Hematopoietic multipotent progenitor cell treated with erythropoietin and hydrocortisone succinate and interleukin-3 and kit ligand, for 6 days (in vitro differentiated cells): ENCODE measurements at places on chromosomes 1 and 21.
A peak's percentile ranks its signal among the peaks of the same experiment; 100 is the strongest.

GRCh38 chr1:87563211-87563610, 234.5 kb downstream of the LMO4 start:
- no peak for DNase-seq

GRCh38 chr1:166971252-166971651, 4.1 kb downstream of the ILDR2 start:
- no peak for DNase-seq

- DNase-seq: no peak
Measured at GRCh38 chr1:24713176-24713575, 32.1 kb upstream of the CLIC4 start.

DNA sequence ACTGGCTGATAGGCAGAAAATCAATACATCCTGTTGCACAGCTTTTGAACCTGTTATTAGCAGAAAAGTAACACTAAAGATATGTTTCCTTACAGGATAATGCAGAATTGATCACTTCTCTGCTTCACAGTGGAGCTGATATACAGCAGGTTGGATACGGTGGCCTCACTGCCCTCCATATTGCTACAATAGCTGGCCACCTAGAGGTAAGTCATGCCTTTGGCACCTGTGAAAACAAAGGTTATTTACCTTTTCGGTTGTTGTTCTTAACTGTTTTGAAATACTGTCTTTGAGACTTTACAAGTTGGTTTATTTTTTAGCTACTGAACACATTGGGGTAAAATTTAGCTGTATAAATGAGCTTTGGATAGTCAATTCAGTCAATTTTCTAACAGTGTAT, 36.3 kb downstream of the TNNI3K start:
- no peak for DNase-seq

GRCh38 chr1:103267893-103268292, 159.6 kb upstream of the COL11A1 start:
- DNase-seq: peak; percentile 1

- DNase-seq: no peak
Measured at GRCh38 chr1:60870269-60870865, 212.0 kb upstream of the NFIA start.

DNA sequence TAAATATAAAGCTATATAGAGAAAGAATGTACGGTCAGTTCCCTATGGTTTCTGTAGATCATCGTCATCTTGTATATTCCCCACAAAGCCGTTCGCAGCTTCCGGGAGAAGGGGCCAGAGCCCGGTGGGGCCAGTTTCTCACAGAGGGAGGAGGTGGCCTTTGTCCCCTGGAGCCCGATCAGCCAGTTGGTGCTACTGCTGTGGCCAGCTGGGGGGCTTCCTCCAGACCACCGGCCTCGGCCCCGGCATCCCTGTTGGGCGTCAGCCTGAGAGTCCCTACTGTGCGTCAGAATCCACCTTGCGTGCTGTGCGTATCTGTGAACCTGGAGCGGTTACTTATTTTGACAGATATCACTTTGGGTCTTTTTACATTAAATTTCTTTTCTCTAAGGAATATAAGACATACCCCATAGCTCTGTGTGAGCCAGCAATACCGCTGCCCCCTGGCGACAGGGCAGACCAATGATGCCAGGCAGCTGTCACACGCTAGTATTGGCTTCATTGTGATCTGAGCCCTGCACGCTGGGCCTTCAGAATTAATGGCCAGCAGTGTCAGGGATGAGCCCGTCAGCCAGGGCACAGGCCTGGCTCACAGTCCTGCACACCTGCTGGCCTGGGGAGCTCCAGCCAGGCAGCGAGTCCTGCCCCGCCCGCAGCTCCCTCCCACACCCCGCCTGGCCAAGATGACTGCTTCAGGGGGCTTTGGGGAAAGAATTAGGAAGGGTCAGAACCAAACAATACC, 145.9 kb downstream of the PGBD5 start:
- DNase-seq: peak; percentile 61

GRCh38 chr21:35401476-35401875, 352.4 kb upstream of the RUNX1 start:
- DNase-seq: no peak

- no peak for DNase-seq
Measured at GRCh38 chr21:38120984-38121855, 135.6 kb upstream of the KCNJ15 start.

GRCh38 chr1:246695136-246695535, 29.1 kb upstream of the SCCPDH start:
- no peak for DNase-seq

DNA sequence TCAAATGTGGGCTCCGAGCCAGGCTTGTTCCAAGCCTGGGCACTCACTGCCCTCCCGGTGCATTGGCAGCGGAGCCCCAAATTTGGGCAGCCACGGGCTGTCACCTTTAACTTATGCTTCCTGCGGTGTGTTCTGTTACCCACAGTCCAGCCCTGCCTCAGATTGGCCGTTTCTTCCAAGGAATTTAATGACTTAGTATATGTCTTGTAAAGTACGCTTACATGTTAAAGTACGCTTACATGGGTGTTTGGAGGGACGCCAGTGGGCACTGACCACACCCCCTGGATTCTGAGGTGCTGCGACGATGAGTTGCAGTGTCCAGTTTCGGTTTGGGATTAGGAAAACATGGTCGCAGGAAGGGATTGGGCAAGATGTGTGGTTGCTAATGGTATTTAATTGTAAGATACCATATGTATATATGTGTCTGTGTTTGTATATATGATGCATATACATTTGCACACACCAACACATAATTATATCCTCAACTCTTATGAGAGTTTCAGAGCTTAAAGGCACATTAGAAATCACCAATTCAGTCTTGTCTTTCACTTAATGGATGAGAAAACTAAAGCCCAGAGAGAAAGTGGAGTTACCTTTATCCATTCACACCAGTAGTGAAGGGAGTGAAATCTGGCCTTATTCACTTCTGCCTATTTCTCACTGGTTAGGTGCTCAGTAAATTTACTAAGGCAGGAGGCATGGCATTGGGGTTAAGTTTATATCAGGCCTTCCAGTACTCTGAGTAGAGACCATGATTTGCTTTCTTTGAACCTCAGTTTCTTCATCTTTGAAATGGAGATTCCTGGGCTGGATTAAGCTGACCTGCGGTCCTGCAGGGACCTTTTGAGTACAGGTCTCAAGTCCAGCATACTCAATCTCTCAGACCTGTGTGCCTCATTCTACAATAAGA, 1.0 kb downstream of the SMYD2 start:
- DNase-seq: peak; percentile 65

GRCh38 chr1:181077576-181078242, 10.8 kb upstream of the IER5 start:
- no peak for DNase-seq

DNA sequence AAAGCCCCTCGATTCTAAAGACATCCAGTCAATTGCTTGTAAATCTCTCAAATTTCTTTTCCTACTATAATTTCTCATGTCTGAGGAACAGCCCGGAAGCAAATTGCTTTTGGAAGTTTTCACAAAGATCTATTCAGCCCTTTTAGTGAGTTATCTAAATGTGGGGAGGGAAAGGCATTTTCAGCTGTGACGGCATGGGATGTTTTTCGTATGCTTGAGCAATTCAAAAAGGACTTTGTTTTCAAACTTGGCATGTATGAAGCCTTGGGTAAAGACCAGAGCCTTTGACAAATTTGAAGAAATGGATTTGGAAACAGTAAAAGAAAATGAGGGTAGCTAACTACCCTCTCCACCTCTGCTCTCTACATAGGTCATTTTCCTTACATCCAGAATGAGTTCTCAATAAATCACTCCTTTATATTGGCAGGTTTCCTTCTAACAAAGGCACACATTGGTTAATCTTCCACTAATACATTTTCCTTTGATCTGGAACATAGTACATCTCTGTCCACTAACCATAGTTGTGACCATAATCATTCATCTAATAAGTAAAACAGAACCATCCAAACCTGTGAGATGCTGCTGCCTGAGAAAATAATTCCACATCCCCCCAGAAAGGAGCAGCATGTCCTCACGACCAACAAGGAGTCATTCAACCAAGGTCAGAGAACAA, 66.1 kb upstream of the ADAM30 start:
- no peak for DNase-seq

GRCh38 chr1:78718566-78718965, 68.9 kb downstream of the IFI44 start:
- DNase-seq: no peak

DNA sequence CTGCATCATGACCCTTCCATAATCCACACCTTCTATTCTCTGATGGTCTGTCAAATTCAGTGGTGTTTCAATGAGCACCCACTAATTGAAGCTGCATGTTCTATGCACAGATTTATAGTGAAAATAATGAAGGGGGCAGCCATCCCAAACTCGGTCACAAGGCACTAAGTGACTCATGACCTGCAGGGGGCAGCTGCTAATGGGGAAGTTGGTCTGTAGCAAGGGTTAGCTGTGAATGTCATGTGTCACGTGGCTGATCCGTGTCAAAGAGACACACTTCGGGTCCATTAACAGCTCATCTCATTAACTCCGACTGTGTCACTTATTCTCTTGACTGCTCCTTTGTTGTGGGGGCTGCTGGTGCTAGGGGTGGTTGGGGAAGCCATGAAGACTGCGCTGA, 306.6 kb downstream of the PCP4 start:
- DNase-seq: peak; percentile 1

- no peak for DNase-seq
Measured at GRCh38 chr1:223216531-223217205, 73.6 kb upstream of the TLR5 start.

DNA sequence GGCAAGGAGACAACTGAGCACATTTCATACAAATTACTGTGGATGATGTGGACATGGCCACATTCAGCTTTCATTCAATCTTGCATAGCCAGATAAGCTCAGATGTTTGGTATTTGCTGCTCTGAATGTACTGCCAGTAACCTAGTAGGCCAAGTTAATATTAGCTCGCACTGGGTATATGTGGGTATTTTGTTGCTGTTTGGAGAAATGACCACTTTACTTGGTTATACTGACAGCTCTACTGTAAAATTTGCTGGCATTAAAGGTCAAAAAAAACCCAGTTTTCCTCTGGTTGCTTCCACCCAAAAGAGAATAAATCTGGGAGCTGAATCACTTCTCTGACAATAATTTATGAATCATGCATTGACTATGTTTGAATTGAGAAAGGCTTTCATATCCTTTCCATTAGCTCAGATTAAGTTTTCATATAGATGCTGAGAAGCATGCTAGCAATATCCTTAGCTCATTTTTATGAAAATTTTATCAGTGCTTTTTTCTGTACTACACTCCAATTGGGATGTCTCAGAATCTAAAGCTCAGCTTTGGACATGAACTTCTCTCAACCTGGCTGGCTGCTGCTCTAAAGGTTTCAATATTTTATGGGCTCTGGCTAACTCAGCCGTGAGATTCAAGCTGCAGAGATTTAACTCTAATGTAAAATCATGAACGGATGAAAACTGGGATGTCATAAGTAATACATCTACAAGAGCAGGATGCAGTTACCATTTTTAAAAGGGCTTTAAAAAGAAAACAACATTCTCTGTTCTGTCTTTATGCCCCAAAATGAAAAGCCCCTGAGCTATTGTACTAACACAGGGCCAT, 330.0 kb downstream of the BARHL2 start:
- DNase-seq: no peak

DNA sequence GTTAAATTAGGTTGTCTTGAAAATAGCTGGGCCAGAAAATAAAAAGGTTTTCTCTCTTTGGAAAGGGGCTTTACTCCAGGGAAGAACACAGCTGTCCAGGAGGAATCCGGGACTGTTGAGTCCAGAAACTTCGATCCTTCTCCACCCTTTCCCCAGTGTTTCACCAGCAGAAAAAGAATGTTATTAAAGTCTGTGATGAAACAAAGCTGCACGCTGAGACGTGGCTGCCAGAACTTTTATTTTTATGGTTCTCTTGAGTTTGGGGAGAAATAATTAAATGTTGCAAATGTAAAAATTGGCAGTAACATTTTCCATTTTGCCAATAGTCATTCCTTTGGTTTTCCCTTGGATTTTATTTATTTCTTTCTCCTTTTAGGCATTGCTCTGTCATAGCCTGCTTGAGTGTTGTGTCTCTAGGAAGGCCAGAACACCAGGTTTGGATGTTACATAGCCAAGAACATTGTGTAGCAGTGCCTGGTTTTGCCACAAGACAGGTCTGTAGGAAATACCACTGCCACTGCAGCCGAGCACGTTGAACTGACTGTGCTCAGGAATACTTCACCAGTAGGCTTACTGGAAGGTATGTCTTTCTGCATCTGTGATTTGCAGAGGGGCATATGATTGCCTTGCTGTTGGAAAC, 87.4 kb downstream of the ROR1 start:
- no peak for DNase-seq

- no peak for DNase-seq
Measured at GRCh38 chr1:191696354-191696753, 461.9 kb upstream of the RGS18 start.

GRCh38 chr1:84374991-84375696, 23.1 kb upstream of the DNASE2B start:
- DNase-seq: no peak

GRCh38 chr1:234545517-234546386, 64.2 kb downstream of the IRF2BP2 start:
- no peak for DNase-seq

DNA sequence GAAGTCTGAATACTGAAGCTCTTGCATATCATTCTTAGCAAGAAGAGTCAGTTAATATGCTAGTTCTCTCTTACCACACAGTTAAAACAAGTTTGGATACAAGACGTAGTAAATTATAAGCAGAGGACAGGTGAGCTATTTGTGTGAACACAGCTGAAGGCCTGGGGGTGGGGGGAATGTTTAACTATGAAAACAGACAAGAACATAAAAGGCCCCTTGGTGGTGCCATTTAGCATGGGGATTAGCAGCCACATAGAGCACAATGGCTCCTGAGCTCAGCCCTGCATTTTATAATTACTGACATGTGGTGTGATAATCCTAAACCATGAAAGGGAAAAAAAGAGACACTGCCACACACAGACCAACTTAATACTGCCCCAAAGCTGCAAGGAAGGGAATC, 94.8 kb downstream of the TGFBR3 start:
- no peak for DNase-seq

DNA sequence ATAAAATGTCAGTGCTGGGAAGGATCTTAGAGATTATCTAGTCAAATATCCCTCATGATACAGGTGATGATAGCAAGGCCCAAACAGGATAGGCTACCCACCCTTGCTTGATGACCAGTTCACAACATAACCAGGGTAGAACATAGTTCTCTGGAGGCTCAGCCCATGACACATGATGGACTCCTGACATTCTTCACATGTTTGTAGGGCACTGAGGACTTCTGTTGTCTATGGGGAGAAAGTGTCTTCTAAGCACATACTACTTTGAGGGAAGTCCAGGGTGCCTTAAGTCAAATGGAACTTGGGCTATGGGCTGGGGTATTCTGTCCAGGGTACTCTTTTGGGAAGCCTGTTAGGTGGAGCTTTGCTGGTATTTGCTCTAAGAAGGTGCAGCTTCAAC, 148.9 kb downstream of the GLUL start:
- DNase-seq: no peak

- DNase-seq: no peak
Measured at GRCh38 chr1:203324105-203325025, 19.0 kb downstream of the BTG2 start.

DNA sequence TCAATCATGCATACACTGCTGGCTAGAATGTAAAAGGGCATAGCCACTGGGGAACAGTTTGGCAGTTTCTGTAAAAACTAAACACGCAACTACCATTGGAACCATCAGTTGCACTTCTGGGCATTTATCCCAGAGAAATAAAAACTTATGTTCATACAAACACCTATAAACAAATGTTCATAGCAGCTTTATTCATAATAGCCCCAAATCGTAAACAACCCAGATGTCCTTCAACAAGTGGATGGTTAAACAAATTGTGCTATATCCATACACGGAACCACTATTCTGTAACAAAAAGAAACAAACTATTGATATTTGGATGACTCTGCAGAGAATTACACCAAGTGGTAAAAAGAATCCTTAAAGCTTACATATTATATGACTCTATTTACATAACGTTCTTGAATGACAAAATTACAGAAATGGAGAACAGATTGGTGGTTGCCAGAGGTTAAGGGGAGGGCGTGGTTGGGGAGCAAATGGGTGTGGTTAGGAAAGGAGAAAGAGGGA, 22.8 kb downstream of the LACTBL1 start:
- no peak for DNase-seq
